Renal pelvis (tissue), 12 donors: ENCODE measurements at places on chromosomes 5 and 9. TPM values are rescaled to one million over a fixed set of nuclear protein-coding genes. Genes with fewer than 3 reads are reported as not detected.

Gene FREM1
- 232 TPM for polyA plus RNA-seq

DNA sequence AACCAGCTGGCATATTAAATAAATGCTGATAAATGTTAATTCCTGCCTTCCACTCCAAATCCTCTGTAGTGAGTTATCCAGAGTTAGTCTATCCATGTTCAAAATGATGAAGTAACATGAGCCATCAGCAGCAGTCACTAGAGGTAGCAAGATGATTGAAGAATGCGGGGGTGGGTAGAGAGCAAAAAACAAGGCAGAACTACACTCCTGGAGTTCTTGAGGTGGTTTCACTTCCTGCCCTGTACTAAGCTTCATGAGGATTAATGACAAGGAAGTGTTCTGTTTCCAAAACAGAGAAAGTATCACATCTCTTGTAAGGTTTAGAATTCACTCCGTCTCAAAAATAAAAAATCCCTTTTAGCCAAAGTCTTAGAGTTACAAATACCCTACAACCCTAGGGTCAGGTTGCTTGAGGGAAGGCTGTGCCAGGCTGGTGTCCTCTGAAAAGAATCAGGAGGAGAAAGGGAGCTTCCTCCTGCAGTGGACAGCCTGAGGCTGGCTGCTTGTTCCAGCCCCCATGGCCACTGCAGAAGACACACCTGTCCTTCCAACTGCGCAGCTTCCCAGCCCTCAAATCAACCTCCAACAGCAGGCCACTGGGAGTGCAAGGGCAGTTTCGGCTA lies 180.2 kb downstream of the DENND1A start:
- DNase-seq: peak; percentile 62

DNA sequence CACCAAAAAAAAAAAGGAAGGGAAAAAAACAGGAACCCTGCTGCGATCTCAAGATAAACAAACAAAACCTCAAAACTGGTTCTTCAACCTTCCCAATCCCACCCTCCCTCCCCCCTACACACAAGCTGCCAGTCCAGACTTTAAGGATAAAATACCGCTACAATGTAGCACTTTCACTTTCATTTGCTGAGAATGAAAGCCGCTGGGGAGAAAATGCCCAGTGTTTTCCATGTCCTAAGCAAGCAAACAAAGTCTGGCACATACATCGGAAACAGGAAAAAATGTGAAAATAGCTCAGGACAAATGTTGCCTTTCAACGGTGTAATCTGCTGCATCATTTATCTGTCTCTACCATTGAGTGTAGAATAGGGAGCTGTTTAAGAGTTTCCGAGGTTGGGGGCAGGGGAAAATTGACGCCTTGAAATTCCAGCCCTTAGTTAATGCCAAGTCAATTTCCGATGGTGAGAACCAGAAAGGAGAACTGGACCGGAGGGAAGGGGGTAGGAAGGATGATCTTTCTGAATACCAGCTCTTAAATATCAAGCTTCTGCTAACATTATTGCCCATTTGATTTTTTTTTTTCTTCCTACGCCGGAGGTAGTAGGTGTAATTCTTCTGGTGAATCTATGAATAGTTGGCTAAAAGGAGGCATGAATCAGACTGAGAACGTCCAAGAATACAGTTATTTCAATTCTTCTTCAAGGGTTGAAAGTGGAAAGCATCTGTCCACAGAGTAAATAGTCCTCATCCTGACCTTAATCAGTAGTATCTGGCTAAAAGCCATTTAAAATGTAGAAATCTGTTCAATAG lies 1.2 kb upstream of the ADAMTS6 start:
- DNase-seq: peak; percentile 67

Gene CD74
- polyA plus RNA-seq: 288 TPM

Gene HBEGF
- 7.5 TPM for polyA plus RNA-seq
